ENCODE measurements at places on chromosomes 16 and 17.

- no peak for DNase-seq
These were observed 1.2 kb upstream of the CDC6 start for GRCh38 chr17:40286473-40286872.

GRCh38 chr17:59353106-59353854, 21.8 kb downstream of the YPEL2 start:
- no peak for DNase-seq

DNA sequence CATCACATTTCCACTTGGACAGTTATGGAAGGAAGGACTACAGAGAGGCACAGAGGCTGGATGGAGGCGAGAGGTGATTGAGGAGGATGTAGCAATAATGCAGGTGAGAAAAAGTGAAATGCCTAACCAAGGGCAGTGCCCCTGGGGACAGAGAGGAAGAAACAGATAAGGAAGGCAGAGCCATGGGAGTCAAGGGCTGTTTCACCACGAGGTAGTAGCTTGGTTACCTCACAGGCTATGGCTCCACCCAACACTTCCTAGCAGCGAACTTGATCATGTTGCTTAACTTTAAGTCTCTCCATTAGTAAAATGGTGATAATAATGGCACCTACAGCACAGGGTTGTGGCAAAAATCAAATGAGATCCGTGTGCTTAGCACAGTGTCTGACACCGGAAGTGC, 83.9 kb downstream of the YPEL2 start:
- DNase-seq: no peak

DNA sequence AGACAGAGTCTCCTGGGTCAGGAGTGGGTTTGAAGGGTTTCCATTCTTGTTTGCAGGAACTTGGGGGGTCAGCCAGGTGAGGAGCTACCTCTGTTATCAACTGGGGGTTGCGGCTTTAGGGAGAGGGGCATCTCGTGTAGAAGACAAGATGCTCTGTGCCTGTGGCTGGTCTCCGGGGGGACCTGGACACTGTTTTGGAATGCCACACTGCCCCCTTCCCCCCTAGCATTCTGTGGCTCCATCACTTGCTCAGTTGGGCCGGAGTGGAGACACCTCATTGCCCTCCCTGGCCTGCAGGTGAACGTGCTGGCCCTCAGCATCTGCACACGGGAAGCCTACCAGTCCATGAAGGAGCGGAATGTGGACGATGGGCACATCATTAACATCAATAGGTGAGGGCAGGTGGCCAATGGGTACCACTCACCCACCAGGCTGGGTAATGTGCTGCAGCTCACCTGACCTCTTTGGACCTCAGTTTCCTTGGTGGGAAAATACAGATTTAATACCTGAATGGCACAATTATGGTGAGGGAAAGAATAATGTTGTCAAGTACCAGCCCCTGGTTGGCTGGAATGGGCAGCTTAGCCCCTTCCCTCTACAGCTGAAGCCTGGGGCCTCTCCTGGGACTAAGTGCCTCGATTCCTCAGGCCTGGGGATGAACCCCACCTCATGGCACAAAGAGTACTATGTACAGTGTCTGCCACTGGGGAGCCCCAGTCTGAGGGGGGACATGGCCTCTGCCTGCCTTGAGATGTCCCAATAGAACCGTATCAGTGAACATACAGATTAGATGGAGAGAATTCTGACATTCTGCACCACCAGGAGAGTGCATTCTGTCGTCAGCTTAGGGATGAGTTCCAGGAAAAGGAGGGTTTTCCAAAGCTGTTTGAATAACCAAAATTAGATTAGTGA, 3.3 kb upstream of the MRM1 start:
- no peak for DNase-seq

DNA sequence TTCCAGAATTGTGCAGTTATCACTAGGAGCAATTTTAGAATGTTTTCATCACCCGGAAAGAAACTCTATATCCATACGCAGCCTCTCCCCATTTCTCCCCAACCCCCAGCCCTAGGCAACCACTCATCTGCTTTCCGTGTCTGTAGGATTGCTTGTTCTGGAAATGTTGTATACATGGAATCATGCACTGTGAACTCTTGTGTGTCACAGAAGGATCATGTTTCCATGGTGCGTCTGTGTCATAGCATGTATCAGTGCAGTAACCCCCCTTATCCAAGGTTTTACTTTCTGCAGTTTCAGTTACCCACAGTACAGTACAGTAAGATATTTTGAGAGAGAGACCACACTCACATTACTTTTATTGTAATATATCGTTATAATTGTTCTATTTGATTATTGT, 299.4 kb downstream of the CPPED1 start:
- no peak for DNase-seq

DNA sequence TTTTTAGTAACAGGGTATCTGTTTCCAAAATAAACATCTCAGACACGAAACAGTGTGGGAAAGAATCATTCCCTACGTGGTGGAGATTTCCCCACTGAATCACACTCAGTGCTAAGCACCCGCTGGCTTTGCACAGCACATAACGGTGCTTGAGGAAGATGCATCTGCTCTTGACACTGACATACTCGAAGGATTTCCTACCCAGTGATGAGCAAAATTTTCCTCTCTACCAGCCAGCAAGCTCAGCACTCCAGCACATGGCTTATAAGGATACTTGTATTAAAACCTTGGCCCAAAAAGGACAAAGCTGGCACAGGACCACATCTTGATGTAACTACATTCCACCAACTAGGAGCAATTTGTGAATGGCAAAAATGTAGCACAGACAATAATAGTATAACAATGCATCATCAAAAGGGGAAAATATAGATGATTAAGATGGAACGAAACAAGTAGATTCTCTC, 59.0 kb downstream of the ANKFY1 start:
- DNase-seq: no peak

GRCh38 chr16:87123356-87124001, 193.7 kb downstream of the C16orf95 start:
- DNase-seq: no peak

GRCh38 chr16:47198180-47198575, 54.4 kb upstream of the NETO2 start:
- no peak for DNase-seq

DNA sequence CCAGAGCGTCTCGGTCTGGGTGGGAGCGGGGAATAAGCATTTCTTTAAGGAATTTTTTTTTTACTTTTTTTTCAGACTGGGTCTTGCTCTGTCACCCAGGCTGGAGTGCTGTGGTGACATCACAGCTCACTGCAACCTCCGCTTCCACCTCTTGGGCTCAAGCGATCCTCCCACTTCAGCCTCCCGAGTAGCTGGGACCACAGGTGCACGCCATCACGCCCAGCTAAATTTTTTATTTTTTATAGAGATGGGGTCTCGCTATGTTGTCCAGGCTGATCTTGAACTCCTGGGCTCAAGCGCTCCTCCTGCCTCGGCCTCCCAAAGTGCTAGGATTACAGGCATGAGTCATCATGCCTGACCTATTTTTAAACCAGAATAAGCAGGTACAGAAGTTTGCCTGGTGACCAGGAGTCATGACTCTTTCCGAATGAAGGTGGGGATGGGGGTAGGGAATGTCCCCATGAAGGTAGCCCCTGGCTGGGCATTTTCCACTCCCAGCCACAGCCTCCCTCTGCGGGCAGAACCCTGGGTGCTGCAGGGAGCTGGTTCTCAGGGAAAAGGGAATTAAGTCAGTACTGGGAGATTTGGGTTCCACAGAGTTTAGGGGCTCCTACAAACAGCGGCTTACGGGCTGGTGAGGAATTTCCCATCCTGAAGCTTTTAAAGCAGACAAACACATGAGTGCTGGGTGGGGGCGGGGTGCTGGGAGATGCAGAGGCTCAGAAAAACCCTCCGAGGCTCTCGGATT, 48.3 kb downstream of the TBC1D16 start:
- DNase-seq: no peak
